ENCODE measurements at places on chromosomes 16 and 17.

DNA sequence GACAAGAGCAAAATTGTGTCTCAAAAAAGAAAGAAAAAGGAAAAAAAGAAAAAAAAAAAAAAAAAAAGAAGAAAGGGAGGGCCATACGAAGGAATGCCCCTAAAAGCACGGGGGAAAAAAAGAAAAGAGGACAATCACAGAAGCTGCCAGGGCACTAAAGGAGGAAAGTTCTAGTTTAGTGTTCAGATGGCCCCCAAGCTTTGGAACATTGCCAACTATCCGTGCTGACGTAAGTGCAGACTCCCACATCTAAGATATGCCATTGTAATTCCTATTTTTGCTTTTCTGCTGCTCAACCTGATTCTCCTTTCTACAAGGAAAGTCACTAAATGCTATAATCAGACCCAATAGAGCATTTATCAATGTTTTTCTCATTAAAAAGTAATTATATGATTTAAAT, 842.1 kb downstream of the KCNJ2 start:
- no peak for DNase-seq

DNA sequence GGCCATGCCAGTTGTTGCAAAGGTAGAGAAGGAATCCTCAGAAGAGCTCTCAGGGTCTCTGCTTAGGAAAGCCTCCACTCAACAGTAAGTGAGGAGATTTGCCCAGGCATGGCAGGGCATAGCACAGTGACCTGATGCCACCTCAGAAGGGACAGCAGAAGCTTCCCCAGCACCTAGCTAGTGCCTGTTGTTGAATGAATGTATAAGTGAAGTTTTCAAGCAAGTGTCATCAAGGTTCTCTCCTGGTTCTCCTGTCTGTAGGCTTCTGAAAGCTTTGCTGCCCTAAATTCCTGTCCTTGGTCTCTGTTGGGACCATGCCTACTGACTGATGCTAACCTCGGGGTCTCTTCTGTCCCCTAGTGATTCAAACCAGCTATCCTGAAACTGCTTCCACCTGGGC, 114.9 kb upstream of the TBX2 start:
- DNase-seq: no peak

DNA sequence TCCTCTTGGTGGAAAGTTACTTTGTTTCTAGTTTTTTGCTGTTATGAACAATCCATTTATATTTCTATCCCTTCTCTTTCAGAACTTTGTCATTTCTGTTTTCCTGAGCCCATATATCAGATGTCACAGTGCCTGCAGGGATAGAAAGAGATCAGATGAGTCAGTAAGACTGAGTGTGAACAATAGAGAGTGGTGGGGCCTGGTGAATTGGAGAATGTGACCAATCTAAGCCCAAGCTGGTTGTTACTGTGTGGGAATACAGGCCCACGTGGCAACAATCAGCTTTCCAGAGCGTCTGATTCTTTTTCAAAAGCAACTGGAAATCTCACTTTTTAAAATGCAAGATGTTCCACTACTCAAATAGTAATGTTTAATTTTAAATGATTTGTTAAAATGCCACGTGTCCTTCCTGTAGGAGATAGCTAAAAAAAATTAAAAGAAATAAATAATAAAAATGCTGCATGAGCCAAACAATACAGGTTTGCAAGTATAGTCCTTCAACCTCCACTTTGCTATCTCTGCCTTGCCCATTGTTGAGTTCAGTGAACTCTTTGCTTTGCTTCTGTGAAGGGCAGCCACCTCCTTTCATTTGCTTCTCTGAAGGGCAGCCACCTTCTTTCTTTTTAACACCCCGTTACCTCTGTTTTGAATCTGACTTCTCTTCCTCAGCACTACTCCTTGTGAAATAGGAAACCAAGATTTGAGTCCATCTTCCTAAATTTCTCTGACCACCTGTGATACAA, 9.6 kb downstream of the DCTN5 start:
- peak; percentile 89 for DNase-seq

DNA sequence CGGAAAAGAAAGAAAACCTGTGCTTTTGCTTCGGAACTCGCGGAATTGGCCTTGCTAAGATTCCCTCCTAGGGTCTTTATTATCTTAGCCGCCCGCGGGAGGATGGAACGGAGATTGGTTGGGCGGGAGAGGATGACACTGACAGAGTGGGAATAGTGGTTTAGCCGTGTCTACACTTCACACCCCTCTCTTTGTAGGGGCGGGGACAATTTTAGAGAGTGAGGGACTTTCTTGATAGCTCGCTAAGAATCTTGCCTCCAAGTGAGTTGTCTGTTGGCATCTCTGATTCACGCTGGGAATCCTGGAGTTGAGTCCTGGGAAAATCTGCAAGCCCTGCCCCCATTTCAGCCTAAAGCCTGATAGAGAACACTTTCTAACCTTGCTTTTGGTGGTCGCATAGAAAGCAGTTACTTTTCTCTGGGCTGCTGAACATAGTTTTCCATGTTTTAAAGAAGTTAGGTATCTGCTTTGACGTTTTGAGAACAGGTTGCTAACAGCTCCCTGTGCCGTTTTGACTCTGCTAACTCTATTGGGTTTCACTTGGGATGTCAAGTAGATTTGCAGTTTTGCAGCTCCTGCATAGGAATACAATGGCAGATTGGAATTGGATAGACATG, 697 bp downstream of the NOL11 start:
- DNase-seq: peak; percentile 24

DNA sequence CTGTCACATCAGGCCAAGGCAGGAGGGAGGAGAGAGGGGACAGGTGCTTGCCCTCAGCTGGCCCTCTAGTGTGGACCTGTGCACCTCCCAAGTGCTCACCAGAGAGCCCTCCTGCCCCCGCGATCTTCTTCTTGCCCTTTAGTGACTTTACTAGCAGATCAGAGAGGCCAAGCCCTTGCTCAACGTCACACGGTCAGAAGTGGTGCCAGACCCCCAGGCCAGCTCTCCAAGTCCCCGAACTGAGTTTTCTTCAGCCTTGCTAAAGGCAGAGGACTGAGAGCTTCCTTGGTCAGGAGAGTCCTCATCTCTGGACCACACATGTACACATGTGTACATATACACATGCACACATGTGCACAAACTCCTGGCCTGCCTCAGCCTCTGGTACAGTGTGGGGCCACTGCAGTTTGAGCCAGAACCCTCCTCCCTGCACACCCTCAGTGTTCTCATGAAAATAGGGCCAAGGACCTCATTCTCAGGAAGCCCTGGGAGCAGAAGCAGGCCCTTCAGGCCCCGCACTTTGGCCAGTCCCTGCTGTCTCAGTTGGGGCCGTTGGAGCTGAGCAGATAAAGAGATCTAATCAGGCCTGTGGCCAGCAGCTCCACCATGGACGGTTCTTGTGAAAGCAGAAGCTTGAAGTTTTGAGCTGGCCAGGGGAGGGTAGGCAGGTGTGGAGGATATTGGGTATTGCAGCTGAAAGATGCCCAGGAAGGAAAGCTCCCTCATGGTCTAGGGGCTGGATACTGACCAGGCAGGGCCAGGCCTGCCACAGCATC, 7.4 kb upstream of the EPX start:
- no peak for DNase-seq

- no peak for DNase-seq
Measured at GRCh38 chr16:1680361-1680760, 2.3 kb downstream of the JPT2 start.

GRCh38 chr17:68228817-68229570, 18.8 kb upstream of the AMZ2 start:
- no peak for DNase-seq

DNA sequence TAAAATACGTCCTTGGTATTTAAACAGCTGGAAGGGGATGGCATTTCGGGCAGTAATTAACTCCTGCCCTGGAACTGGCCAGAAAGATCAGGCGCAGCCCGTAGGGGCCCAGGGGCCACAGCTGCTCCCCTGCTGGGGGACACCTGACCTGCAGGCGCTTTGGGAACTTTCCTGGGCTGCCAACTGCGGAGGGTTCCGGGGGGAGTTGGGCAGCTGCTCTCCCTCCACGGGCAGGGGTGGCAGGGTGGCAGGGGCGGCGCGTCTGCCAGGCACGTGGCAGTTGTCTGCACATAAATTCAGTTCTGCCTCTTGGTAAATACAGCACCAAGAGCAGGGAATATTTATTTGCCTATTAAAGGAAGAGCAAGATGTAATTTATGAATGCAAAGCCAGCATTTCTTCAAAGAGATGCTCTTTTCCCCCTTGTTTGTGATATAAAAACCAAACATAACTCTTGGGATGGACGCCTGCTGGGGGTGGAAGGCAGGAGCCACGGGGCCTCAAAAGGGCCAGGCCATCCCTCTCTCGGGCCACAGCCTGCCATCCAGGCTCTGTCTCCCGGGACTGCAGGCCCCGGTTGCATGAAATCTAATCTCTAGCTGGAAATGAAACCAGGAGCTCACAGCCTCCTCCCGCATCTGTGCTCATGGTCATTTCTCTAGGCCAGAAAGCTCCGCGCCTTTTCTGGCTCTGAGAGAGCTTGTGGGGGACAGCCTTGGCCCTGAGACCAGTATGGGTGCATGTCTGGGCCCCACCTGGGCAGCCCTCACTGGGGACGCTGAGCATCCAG, 29.9 kb upstream of the CHMP6 start:
- no peak for DNase-seq

GRCh38 chr17:4130715-4131114, 12.1 kb downstream of the ZZEF1 start:
- DNase-seq: peak; percentile 40

GRCh38 chr17:65656390-65657250, 95.2 kb upstream of the AXIN2 start:
- peak; percentile 65 for DNase-seq
